ENCODE measurements at places on chromosomes 3 and 15.

DNA sequence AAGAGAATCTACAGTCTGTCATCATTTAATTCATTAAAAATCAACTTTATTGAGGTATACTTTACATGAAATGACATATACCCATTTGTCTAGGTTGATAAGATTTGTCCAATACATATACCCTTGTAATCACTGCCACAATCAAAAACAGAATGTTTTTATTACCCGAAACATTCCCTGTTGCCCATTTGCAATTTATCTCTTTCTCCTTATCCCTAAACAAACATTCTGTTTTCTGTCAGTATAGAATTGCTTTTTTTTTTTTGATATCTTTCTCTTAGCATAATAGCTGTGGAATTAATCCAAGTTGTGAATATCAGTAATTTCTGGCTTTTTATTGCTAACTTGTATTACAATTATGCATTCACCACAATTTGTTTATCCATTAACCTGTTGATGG lies 4.3 kb upstream of the CNTN6 start:
- no peak for DNase-seq

GRCh38 chr3:299590-300301 lies 103.2 kb downstream of the CHL1 start:
- no peak for DNase-seq

DNA sequence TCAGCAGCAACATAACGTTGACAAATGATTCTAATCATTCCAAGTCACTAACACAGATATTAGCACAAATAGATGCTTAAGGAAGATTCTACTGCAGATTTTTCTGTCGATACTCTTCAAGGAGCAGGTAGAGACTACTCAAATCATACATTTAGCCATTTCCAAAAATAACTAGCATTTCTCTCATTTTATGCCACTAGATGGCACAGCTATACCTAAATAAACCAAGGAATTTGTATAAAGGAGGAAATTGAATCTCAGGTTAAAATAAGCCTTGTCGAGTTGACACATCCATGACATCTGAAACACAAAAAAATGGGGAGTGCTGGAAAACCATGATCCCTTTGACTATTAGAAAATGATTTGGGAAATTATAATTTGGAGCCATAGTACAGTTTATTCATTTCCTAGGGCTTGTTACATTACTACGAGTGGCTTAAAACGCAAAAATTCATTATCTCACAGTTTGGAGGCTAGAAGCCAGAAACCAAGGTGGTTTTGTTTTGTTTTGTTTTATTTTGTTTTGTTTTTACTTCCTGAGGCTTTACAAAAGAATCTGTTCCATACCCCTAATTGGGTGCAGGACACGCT lies 59.5 kb upstream of the STRIT1 start:
- DNase-seq = peak; percentile 44

GRCh38 chr3:134696155-134696554 lies 45.3 kb upstream of the KY start:
- DNase-seq = no peak

DNA sequence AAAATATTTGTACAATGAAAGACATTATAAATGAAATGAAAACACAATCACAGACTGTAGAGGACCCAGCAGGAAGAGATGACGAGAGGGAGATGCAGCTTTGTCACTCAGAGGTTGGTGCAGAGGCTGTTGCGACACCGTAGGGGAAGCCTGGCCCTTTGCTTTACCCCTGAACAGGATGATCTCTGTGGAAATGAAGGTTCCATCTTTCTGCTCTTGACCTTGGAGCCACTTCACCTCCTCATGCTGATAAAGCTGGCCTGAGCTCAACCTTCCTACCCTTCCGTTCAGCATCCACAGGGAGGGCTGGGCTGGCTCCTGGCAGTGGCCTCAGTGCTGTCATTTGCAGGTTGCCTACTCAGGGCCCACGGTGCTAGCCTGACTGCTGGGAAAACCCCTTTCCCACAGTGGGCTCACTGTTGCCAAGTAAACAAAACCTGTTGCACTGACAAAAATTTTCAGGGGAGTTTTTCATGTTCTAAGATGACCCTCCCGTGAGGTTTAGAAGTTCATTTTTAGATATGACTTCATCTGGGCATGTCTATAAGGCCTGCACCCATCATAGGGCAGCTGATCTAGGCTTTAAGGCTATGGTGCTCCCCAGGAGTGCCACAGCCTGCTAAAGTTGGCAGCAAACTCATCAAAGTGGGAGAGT lies 3.0 kb upstream of the CD80 start:
- no peak for DNase-seq

- DNase-seq = no peak
Observed at GRCh38 chr3:56960234-56960917, 100.1 kb upstream of the SPATA12 start.
